ENCODE measurements at places on chromosomes 16 and 17.

GRCh38 chr17:60327134-60327900 is 64.6 kb downstream of the USP32 start:
- no peak for DNase-seq

GRCh38 chr17:48814504-48814903 is 2.5 kb downstream of the TTLL6 start:
- DNase-seq, result no peak

DNA sequence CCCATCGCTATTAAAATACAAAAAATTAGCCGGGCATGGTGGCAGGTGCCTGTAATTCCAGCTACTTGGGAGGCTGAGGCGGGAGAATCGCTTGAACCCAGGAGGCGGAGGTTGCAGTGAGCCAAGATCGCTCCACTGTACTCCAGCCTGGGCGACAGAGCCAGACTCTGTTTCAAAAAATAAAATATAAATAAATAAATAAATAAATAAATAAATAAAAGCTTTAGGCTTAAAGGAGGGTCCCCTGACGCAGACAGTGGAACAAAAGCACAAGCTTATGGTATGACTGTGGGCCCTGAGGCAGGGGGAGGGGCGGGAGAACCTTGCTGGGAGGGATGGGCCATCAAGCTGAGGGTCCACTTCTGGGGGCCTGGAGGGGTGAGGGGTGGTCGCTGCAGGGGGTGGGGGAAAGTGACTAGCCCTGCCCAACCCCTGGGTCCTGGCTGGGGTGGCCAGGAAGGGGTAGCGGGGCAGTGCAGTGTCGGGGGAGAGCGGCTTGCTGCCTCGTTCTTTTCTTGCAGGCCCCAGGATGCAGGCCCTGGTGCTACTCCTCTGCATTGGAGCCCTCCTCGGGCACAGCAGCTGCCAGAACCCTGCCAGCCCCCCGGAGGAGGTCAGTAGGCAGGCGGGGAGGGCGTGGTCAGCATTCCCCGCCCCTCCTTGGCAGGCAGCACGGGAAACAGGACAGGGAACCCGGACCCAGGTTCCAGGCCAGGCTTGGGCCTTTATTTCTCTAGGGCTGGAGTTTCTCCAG is 4.7 kb downstream of the SERPINF1 start:
- no peak for DNase-seq

GRCh38 chr16:87678618-87679017 is 76.3 kb downstream of the JPH3 start:
- DNase-seq, result no peak

DNA sequence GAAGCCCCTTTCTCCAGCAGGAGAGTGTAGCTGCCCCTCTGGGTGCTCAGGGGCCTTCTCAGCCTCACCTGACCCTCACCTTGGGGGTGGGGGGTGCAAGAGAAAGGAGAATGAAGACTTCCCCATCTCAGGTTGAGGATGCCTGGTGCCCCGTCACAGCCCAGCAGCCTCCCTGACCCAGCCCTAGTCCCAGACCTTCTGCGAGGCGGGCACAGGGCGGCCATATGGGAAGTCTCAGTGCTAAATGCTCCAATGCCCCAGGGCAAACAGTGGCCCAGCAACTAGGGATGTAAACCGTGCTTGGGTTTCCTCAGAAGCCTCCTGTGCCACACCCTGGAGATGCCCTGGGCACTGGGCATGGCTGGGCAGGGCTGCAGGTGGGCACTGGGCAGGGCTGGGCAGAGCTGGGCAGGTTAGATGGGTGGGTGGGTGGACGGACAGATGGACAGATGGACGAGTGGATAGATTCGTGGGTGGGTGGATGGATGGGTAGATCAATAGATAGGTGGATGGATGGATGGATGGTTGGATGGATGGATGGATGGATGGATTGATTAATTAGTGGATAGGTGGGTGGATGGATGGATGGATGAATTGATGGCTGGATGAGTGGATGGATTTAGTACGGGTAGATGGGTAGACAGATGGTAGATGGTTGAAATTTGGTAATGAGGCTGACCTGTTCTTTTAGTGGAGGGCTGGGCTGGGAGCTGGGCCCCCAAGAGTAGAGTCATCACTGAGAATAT is 16.8 kb downstream of the TPSD1 start:
- no peak for DNase-seq

GRCh38 chr16:89187032-89187769 is 13.1 kb downstream of the SLC22A31 start:
- no peak for DNase-seq

GRCh38 chr16:59048876-59049275 is 314.8 kb upstream of the GOT2 start:
- DNase-seq, result no peak

- DNase-seq, result no peak
Observed at GRCh38 chr16:54817940-54818574, 112.6 kb upstream of the IRX5 start.

DNA sequence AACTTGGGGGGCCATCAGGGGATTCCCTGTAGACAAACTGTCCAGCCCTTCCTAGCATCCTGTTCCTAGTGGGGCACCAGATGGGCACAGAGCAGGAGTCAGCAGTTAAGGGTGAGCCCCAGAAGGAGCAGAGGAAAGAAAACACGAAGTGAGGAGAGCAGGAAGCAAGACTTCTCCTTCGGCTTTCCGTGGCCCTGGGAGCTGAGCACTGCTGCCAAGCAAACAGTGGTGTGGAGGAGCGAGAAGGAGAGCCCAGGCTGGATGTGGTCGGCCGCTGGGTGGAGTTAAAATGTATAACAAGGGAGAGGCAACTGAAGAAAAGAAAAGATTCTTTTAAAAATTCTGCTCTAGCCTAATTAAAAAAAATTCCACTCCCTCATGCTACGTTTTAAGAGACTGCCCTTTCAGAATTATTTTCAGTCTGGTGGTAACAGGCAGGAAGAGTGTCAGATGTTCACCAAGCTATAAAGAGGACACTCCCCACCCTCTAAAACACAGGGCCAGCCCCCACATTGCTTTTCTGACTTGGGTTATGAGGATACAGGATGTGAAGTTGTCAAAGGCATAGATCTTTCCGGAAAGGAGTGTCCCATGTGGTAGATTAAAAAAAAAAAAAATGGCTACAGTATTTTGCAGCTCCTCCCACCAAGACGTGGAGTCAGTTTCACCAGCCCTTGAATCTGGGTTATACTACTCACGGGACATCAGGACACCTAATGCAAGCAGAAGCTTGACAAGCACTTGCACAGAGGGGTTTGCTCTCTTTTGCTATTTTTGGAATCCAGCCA is 74.9 kb upstream of the ZFHX3 start:
- DNase-seq, result no peak

GRCh38 chr17:83115202-83115651 is 35.8 kb downstream of the METRNL start:
- DNase-seq, result no peak

GRCh38 chr17:6187836-6188235 is 117.7 kb downstream of the WSCD1 start:
- DNase-seq, result no peak

GRCh38 chr17:39231091-39231561 is 5.4 kb upstream of the STAC2 start:
- no peak for DNase-seq

DNA sequence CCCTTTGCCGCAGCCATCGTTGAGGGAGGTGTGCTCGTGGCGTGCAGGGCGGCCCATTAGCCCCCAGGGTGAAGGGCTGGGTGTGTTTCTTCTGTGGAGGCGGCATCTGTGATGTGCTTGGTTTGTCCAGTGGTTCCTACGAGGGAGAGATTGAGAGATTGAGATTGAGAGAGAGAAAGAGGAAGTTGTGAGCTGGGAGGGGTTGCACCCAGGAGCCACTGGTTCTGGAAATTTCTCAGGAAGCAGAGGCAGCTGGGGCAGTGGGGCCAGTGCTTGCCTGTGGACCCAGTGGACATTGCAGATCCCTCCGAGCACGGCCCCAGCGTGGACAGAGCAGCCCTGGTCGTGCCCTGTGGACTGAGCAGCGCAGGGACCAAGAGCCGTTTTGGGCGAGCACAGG is 72.0 kb upstream of the ZNF750 start:
- no peak for DNase-seq

DNA sequence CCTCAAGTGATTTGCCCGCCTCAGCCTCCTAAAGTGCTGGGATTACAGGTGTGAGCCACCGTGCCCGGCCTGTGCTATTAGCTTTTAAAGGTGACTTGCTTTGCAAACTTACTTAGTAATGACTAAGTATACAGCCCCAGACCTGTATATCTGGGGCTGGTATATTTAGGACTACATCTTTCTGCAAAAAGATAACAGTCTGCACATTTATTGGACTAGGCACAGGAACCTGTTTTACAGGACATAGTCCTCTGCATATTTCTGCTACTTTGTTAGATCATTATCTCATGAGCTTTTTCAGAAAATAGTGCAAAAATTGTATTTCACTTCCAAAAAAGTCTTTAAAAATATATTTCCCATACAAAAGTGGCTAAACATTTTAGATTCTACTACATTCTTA is 1.3 kb downstream of the KRT24 start:
- DNase-seq, result no peak

- DNase-seq, result no peak
Observed at GRCh38 chr17:68231541-68231940, 16.3 kb upstream of the AMZ2 start.
